Karpas-422 (cell line): ENCODE measurements at places on chromosomes 2 and 18.

GRCh38 chr2:108616751-108617161, 82.5 kb downstream of the LIMS1 start:
- no peaks in the 10 kb centered on the region for H3K36me3 ChIP-seq
- no peak for DNase-seq
- H3K27ac ChIP-seq, result no peak overlapping the region
- H3K27me3 ChIP-seq, result no peaks in the 10 kb centered on the region
- no peaks in the 10 kb centered on the region for H3K4me1 ChIP-seq

- H3K4me3 ChIP-seq, result no peak within 1 kb of the TSS
- no peak for DNase-seq
- peaks cover 5% of the 10 kb centered on the region for H3K4me1 ChIP-seq
Observed at GRCh38 chr2:68643011-68643873, at the start of gene PROKR1. PROKR1 (plus strand) TSS chr2:68643579; CDS start chr2:68645822, 2,243 bp downstream.

DNA sequence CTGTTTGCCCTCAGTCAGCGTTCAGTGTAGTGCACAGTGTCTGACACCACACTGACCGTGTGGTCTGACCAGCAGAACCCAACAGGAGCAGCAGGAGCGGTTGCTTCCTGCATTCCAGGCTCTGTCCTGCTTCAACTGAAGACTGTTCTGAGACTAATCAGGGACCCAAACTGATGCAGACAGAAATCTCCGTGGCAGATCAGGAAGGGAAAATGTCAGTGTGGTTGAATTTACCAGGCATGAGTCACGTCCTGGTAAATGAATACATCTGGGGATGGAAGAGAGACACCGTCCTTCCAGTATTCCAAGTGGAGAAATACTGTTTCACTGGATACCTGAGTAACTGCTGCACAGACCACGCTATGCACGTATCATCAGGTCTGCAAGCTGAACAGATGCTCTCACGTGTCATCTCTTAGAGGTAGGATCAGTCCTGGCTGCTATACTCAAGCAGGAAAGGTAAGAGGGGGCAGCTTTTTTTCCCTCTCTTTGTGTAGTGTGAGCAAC, 223.6 kb upstream of the EPAS1 start:
- H3K4me3 ChIP-seq, result no peak overlapping the region
- no peaks in the 10 kb centered on the region; the same call in 1 of the 2 replicates for H3K36me3 ChIP-seq
- DNase-seq, result no peak
- H3K4me1 ChIP-seq, result no peaks in the 10 kb centered on the region

DNA sequence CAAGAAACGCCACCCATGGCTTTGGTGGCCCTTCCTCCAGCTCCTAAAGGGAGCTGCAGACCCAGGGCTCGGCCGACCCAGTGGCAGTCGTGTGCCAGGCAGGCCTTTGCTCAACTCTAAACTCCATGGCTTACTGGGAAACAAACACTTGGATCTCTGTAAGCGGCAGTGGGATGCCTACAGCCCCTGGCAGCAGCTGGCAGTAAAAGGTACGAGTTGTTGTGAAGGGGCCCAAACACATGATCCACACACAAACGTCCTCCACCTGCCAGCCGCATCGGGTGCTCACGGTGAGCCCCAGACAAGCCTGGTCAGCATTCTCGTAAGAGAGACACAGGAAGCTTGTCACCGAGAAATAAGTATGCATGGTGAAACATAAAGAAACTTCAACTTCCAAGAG, 214.9 kb downstream of the MGAT5 start:
- H3K36me3 ChIP-seq, result no peaks in the 10 kb centered on the region
- no peak overlapping the region for H3K4me3 ChIP-seq
- no peaks in the 10 kb centered on the region for H3K27me3 ChIP-seq
- no peak for DNase-seq
- H3K4me1 ChIP-seq, result no peaks in the 10 kb centered on the region
- H3K27ac ChIP-seq, result no peak overlapping the region

DNA sequence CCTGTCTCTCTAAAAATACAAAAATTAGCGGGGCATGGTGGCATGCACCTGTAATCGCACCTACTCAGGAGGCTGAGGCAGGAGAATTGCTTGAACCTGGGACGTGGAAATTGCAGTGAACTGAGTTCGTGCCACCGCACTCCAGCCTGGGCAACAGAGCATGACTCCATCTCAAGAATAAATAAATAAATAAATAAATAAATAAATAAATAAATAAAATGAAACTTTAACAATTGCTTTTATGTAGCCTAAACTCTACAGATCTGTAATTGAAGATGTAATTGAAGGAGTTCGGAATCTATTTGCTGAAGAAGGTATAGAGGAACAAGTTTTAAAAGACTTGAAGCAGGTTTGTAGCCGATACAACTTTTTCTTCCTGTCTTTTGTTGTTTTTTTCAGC, 2.9 kb downstream of the GTF2A1L start:
- H3K27ac ChIP-seq, result no peak overlapping the region
- no peak overlapping the region for H3K4me3 ChIP-seq
- no peaks in the 10 kb centered on the region for H3K4me1 ChIP-seq
- no peaks in the 10 kb centered on the region for H3K36me3 ChIP-seq

- H3K36me3 ChIP-seq, result no peaks in the 10 kb centered on the region
- H3K4me3 ChIP-seq, result no peak overlapping the region
- peaks cover 5% of the 10 kb centered on the region for H3K4me1 ChIP-seq
- H3K27ac ChIP-seq, result no peak overlapping the region
- DNase-seq, result no peak
Observed at GRCh38 chr2:207516206-207516605, 13.6 kb upstream of the CREB1 start.

DNA sequence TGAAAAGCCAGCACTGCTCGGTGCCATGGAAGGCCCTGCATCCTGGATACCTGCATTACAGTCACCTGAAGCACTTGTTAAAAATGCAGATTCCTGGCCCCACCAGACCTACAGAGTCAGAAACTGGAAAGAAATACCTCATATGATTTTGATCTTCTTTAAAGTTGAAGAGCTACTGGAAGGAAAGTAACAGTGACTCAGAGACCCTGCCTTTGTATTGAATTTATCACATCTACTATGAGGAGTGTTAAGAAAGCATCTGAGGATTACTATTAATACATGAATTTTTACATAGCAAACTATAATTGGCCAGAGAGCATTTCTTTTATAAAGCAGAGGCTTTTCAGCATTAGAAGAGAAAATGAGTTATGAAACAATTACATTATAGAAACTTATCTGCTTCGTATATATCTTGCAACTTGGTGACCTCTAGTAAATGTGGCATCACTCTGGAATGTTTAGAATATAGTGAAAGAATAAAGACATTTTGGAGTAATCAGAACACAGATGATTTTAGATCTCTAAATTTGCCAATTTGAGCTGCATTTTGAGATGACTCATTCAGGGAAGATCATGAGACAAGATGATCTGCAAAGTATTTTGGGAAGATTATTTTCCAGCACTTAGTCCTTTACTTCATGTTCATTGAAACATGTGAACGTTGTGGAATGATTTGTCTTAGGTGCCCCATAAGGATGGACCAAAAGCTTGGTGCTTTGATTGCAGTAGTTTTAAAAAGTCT, 12.2 kb downstream of the PTPRM start:
- no peak overlapping the region for H3K4me3 ChIP-seq
- no peak for DNase-seq
- H3K27ac ChIP-seq, result no peak overlapping the region
- no peaks in the 10 kb centered on the region for H3K4me1 ChIP-seq

- peak overlapping the region; percentile 99 for H3K27ac ChIP-seq
- H3K27me3 ChIP-seq, result no peaks in the 10 kb centered on the region
- H3K36me3 ChIP-seq, result peaks cover 35% of the 10 kb centered on the region
- peak; percentile 98 for DNase-seq
- H3K4me3 ChIP-seq, result peak overlapping the region; percentile 66
Observed at GRCh38 chr18:76980663-76981395, 151.8 kb downstream of the MBP start.

DNA sequence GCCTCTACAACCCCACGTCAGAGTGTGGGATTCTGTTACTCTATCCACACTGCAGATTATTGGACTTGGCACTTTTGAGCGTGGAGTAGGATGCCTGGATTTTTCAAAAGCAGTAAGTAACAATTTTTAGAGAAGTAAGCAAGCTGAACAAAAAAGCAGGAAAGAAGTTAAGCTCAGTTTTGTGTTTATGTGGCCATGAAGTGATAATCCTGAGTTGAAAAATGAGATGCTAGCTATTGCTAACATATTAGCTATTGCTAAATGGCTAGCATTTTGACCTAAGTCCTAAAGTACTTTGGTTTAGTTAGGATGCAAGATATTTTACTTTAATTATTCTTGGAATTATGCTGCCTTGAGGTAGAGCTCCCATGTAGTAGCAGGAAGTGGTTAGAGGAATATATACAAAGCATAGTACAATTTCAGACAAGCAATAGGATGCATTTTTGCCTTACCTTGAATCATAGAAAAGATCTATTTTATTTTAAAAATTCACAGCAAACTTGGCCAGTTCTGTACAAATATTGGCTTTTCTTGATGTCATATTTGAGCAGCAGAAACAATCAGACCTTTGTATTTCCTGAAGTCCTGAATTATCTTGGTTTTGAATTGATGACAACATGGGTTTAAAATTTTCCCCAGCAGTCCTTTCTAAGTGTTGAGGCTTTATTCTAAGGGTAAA, 74.6 kb downstream of the COX7A2L start:
- no peaks in the 10 kb centered on the region for H3K4me1 ChIP-seq
- peaks cover 35% of the 10 kb centered on the region; the same call in 1 of the 2 replicates for H3K36me3 ChIP-seq
- H3K27ac ChIP-seq, result no peak overlapping the region
- no peaks in the 10 kb centered on the region for H3K27me3 ChIP-seq
- no peak overlapping the region for H3K4me3 ChIP-seq
- DNase-seq, result no peak
